Right hindlimb (tissue), 1 donor: ENCODE measurements at places on chromosomes 11 and 22.

DNA sequence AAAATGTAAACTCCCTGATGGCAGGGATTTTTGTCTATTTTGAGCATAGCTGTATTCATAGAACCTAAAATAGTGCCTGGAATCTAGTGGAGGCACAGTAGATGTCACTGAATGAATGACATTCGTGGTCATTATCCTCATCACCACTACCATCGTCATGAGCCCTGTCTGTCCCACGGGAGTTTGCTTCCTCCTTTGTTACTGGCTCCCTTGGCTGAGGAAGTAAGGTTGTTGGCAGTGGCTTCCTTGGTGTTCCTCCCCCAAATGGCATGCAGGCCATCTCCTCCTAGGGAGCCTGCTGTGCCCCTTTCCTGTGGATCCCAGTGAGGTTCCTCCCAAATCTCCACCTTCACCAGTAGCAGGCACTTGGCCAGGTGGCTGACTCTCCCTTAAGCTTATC lies 183.0 kb downstream of the CEP164 start:
- no peak for DNase-seq

GRCh38 chr22:50715250-50715649 lies 22.8 kb upstream of the ACR start:
- DNase-seq: no peak

DNA sequence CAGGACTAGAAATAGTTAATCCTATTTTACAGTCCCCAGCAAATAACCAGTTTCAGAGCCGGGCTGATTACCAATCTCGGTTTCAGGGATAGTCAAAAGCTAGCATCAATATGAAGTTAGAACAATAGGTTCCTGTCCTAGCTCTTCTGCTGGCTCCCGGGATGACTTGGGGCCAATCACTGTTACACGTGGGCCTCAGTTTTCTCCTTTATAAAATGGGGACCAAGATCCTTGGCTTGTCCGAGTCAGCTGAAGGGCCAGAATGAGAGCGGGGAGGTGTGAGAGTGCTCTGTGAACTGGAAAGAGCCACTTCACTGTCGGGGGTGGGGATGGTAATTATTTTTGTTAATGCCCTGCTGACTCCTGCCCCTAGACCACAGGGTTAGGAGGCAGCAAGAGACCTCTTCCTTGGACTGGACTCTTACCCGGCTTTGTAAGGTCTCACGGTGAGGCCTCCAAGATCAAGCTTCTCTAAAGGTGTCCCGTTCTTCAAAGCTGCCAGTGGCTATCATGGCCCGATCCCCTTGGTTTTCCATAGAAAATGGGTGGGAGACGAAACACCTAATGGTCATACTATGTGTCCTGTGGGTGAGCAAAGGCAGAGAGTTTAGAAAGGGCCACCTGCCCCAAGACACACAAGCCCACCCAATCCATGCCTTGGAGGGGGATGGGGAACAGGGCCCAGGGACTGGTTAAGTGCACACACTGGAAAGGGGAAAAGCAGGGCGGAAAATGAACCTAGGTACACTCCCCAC lies 1.4 kb downstream of the UCP2 start:
- DNase-seq: no peak

GRCh38 chr11:82507288-82507687 lies 226.4 kb downstream of the FAM181B start:
- DNase-seq: no peak

DNA sequence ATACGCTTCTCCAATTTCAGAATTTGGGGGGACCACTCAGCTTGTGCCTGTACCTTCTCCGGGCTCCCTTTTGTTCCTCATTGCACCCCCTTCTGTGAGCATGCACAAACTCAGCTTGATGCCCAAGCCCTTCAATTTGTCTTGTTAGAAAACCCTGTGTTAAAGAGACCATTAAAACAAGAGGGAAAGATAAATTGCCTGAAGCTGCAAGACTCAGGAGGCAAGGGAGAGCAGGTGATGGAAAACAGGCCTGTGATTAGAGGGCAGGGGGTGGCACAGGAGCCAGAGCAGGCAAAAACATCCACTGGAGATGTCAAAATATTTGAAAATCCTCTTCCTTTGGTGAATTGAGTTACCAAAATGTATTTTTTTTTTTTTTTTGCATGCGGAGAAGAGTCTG lies 121.7 kb downstream of the MIAT start:
- DNase-seq: no peak

GRCh38 chr11:61908730-61909316 lies 8.5 kb downstream of the RAB3IL1 start:
- peak; percentile 78 for DNase-seq

DNA sequence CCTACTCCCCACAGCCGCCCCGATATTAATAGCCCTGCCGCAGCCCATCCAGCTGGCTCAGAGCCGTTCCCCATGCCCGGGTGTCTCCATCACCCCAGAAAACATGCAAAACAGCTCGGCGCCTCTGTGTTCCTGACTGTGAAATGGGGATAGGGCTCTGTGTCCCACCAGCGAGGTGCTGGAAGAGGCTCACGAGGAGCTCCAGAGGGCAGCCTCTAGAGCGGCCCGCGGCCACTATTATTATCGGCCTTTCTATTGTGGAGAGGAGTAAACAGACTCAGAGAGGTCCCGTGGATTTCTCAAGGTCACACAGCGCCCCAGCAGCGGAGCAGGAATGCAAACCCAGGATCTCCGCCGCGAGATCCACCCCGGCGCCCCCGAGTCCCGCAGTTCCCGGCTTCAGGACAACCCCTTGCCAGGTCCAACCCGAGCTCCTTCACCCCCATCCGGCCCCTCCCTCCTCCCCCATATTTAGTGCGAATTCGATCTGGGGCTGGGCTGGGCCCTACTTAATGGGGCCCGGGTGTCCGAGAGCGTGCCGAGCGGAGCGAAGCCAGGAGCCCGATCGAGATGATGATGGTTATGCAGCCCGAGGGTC lies at the start of gene ACTN3:
Gene ACTN3, plus strand, starts transcription at position 536 of the 598 bp plus-strand sequence. Its CDS starts 35 bp downstream, at position 571.
- DNase-seq: peak; percentile 64

- no peak for DNase-seq
Measured at GRCh38 chr22:23276656-23277582, 96.6 kb downstream of the BCR start.

- DNase-seq: no peak
Measured at GRCh38 chr11:93526641-93527583, 16.3 kb downstream of the SMCO4 start.

DNA sequence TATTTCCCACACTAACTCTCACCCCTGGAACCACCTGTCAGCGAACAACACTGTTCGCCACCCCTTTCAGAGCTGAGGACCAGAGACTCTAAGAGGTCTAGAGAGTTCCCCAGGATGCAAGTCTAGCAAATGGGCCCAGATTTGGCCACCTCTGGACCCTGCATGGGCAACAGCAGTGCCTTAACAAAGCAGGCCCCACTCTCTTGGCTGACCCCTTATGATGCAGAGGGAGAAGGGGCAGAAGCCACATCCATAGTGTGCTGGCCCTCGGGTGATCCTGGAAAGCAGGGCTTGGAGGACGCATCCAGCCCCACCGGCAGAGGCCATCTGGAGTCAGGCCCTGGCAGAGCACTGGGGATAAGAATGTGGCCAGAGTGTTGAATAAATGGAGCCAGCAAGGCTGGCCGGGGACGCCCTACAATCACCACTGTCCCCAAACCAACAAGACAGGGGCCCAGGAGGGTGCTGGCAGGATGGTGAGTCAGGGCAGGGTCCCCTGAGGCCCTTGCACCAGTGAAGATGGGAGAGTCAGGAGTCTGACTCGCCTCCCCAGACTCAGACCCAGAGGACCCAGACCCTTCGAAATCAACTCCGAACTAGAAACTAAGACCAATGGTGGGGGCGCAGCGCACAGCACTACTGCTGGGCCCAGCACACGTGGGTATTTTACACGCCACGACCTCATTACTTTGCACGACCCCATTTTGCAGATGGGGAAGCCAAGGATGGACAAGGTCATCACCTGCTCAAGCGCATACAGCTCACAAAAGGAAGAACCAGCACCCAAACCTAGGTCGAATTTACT lies 6.5 kb downstream of the CSNK1E start:
- DNase-seq: no peak

DNA sequence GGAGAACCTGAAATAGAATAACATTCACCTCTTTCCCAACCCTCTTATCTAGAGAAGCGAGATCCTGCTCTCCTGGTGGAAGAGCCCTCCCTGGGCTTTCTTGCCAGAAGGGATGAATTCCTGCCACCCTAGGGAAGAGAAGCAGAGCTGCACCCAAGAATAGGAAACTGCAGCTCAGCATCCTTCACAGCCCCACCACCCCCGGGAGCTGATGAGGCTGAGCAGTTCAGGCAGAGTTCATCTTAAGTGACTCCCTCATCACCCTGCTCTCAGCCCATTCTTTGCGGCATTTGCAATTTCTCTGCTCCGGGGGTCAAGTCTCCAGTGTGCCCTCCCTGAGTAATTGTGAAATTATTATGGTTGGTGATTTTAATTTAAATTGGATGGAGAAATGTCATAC lies 514.9 kb downstream of the BUD13 start:
- no peak for DNase-seq

GRCh38 chr11:13189561-13190426 lies 87.8 kb upstream of the BMAL1 start:
- DNase-seq: no peak

- no peak for DNase-seq
Measured at GRCh38 chr11:90250970-90251369, 28.1 kb upstream of the CHORDC1 start.

DNA sequence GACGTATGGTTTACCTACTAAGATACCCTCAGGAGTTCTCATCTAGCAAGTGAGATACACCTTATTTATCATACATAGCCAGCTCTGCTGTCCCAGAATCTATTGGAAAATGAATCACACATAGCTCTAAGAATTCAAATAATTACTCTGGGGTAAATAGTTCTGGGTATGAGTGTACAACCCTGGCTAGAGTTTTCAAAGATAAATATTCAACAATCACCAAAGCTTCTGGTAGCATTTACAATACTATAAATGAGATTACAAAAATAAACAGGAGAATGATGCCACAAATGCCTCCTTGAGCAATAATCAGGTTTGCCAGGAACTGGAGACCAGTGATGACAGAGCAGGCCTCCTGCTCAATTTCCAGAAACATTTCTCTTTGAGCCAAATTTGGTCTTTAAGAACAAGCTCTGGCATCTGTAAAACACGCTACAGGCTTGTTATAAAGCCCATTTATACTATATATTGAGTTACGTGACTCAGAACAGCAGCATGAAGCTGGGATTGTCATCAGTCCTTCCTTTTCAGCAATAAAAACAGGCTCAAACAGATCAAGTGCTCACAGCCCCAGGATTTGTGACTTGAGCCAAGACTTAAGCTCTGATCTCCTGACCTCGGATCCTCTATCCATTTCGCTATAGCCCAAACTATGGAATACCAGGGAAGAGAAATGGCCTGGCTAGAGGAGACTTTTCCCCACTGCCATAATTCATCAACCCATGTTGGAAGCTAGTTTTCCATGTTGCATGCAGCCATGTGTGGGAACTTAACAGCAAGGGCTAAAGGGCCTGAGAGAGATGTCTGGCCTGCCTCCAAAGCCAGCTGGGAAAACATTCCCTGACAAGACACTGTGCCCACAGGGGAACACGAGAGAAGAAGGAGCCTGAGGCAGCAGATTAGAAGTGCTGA lies 19.7 kb downstream of the RAB30 start:
- DNase-seq: peak; percentile 59

GRCh38 chr11:47532597-47533213 lies 20.2 kb downstream of the CELF1 start:
- no peak for DNase-seq

GRCh38 chr11:35036639-35037038 lies 102.3 kb upstream of the CD44 start:
- no peak for DNase-seq

DNA sequence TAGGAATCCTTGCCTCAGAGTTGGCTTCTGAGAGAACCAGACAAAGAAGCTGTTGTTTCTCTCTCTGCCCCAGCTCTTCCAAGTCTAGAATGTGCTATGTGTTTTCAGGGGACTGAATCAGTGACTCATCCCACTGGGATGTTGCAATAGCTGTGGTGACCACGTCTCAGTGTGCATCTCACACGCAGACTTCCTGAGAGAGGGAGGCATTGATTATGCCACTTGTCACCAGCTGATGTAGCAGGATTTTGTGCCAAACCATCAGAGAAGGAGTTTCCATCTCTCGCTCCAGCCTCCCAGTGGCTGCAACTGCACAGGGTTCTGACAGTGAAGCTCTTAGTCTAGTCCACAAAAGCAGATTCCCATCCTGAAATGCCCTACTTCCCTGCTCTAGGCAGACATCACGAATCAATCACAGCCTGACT lies 455.8 kb downstream of the MIAT start:
- no peak for DNase-seq

- no peak for DNase-seq
Measured at GRCh38 chr11:61569018-61569417, 11.9 kb downstream of the SYT7 start.

GRCh38 chr11:20536784-20537183 lies 62.6 kb upstream of the SLC6A5 start:
- no peak for DNase-seq

GRCh38 chr11:25824688-25825087 lies 507.2 kb upstream of the ANO3 start:
- DNase-seq: no peak

DNA sequence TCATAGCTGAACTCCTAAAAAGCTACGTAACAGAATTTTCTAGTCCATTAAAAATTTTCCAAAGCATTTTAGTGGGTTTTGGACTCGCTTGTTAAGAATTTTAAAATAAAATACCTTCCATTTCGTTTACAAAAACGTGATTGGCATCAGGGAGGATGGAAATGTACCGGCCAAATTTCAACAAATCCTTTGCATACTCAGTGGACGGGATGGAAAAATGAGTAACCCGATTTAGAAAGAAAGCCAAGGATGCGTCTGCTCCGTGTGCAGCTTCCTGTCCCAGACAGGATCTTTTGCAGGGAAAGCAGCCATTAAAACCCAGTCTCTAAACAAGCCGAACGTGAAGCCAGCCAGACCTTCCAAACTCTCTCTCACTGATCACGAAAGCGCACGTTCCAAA lies 15.6 kb downstream of the TMEM184B start:
- DNase-seq: peak; percentile 75

DNA sequence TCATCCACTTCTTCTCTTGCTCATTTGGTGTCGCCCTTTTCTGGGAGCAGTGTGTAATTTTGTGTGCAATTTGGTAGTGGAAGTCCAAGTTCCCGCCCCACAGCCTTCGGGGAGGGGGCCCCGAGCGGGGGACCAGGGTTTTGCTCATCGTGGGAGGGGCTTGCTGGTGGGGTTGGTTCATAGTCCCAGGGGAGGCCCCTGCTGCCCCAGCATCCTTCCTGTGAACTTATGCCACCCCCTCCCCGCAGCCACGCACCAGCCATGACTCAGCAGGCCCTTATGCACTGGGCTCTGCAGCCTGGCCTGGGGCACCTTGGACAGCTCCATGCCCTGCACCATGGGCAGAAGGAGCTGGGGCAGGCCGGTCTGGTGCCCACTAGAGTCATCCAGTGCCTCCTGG lies 1183.6 kb downstream of the BRD1 start:
- DNase-seq: no peak
